Pancreas (tissue), 10 donors: ENCODE measurements at places on chromosomes 6 and 20. TPM values are rescaled to one million over a fixed set of nuclear protein-coding genes. Genes with fewer than 3 reads are reported as not detected.

The DDX43 gene
- 0.95 TPM for polyA plus RNA-seq

The PXT1 gene
- not detected for polyA plus RNA-seq

The BTBD9 gene
- 2.3 TPM for polyA plus RNA-seq

The NNAT gene
- polyA plus RNA-seq, result 0.92 TPM

The CRNKL1 gene
- polyA plus RNA-seq, result 13.2 TPM

The POLR3F gene
- 8.6 TPM for polyA plus RNA-seq

The SLC24A3 gene
- 0.49 TPM for polyA plus RNA-seq

The PSMB1 gene
- 102 TPM for polyA plus RNA-seq

The FKBP5 gene
- polyA plus RNA-seq, result 44.1 TPM

The SLC12A5 gene
- 12.9 TPM for polyA plus RNA-seq

The LINC00237 gene
- polyA plus RNA-seq, result not detected

The MCM3 gene
- 7.4 TPM for polyA plus RNA-seq

The PGC gene
- polyA plus RNA-seq, result 33.6 TPM

The CDYL gene
- polyA plus RNA-seq, result 3.5 TPM

The SIGLEC1 gene
- polyA plus RNA-seq, result 2.5 TPM

The PACRG gene
- polyA plus RNA-seq, result 3.7 TPM

The C2 gene
- 1.8 TPM for polyA plus RNA-seq

The SGK2 gene
- 21.6 TPM for polyA plus RNA-seq

The PI3 gene
- polyA plus RNA-seq, result 0.72 TPM

The COL20A1 gene
- polyA plus RNA-seq, result 0.05 TPM

The ZNF831 gene
- 0.16 TPM for polyA plus RNA-seq

The IL17A gene
- polyA plus RNA-seq, result not detected

The EPM2A gene
- 2.6 TPM for polyA plus RNA-seq

The ZNF133 gene
- polyA plus RNA-seq, result 21.6 TPM

The FRK gene
- polyA plus RNA-seq, result 0.72 TPM

The TEAD3 gene
- polyA plus RNA-seq, result 8.5 TPM

The IL17F gene
- polyA plus RNA-seq, result not detected

The PTPRT gene
- polyA plus RNA-seq, result 1.1 TPM

The SAMD5 gene
- polyA plus RNA-seq, result 3.8 TPM

The CCM2L gene
- polyA plus RNA-seq, result 5.3 TPM

The PAK5 gene
- 1.6 TPM for polyA plus RNA-seq

The HCK gene
- polyA plus RNA-seq, result 2.1 TPM

The KIAA1755 gene
- 1.7 TPM for polyA plus RNA-seq

The TOP1 gene
- 16.2 TPM for polyA plus RNA-seq

The TNFRSF6B gene
- 31.0 TPM for polyA plus RNA-seq

The CCN5 gene
- polyA plus RNA-seq, result 3.3 TPM

The SLC22A2 gene
- not detected for polyA plus RNA-seq

The CHMP4B gene
- polyA plus RNA-seq, result 44.1 TPM

The PRDM1 gene
- polyA plus RNA-seq, result 0.92 TPM

The FAM50B gene
- 4.1 TPM for polyA plus RNA-seq

The PARD6B gene
- 3.1 TPM for polyA plus RNA-seq

The USP49 gene
- 1.5 TPM for polyA plus RNA-seq

The TSPO2 gene
- polyA plus RNA-seq, result 0.42 TPM

The BHLHE23 gene
- polyA plus RNA-seq, result not detected

The SLC26A8 gene
- polyA plus RNA-seq, result 0.11 TPM

The TREML4 gene
- not detected for polyA plus RNA-seq

The SYTL3 gene
- polyA plus RNA-seq, result 0.57 TPM

The SEMG1 gene
- not detected for polyA plus RNA-seq

The BEND3 gene
- 0.77 TPM for polyA plus RNA-seq

The MLN gene
- not detected for polyA plus RNA-seq

The CDH26 gene
- 0.89 TPM for polyA plus RNA-seq

The BTN1A1 gene
- polyA plus RNA-seq, result not detected

The LTV1 gene
- 16.6 TPM for polyA plus RNA-seq

The RCAN2 gene
- polyA plus RNA-seq, result 2.9 TPM

The OR2J3 gene
- not detected for polyA plus RNA-seq

The HLA-DQA2 gene
- polyA plus RNA-seq, result 0.14 TPM

The GABRR2 gene
- polyA plus RNA-seq, result 0.23 TPM

The FAM162B gene
- 0.95 TPM for polyA plus RNA-seq
